Aorta (tissue), 5 donors: ENCODE measurements at places on chromosomes 4 and X. TPM values are rescaled to one million over a fixed set of nuclear protein-coding genes. Genes with fewer than 3 reads are reported as not detected.

The LEF1 gene
- total RNA-seq, result 19.1 TPM

The CCDC149 gene
- 31.3 TPM for total RNA-seq

DNA sequence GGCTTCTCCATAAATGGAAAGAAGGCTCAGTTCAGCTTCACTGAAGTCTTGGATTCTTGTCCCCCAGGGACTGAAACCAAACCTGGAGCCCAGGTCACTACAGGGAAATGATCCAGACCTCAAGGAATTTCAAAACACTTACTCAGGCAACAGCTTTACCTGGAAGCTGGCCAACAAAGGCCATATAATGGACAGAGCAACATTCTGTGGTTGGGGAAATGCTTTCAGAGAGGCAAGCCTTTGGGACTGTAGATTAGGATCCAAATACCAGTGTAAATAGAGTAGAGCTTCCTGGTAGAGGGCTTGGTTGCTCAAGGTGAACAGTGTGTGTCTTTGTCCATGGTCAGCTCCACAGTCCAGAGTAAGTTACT, 57.0 kb upstream of the PROM1 start:
- no peaks in the 10 kb centered on the region for H3K27me3 ChIP-seq
- H3K4me1 ChIP-seq, result no peaks in the 10 kb centered on the region
- H3K36me3 ChIP-seq, result no peaks in the 10 kb centered on the region
- no peak for DNase-seq

DNA sequence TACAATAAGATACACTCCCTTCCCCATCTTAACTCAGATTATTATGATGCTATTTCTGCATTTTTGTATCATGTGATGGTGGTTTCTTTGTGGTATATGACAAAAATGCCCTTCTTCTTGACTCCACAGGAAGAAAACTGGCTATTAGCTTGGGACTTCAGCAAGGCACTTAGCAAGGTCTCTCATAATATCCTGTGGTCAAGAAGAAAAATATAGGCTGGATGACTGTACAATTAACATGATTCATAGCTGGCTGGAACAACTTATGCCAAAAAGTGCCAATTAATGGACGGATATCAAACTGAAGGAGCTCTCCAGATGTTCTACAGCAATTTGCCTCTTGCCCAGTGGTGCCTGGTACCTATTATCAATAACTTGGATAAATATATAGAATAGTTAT, 2.3 kb upstream of the MID1IP1 start:
- H3K4me3 ChIP-seq, result no peak overlapping the region
- no peaks in the 10 kb centered on the region for H3K4me1 ChIP-seq
